ENCODE measurements at places on chromosomes 2 and 18.

- DNase-seq: no peak
Observed at GRCh38 chr18:2692508-2692907, 37.0 kb downstream of the SMCHD1 start.

DNA sequence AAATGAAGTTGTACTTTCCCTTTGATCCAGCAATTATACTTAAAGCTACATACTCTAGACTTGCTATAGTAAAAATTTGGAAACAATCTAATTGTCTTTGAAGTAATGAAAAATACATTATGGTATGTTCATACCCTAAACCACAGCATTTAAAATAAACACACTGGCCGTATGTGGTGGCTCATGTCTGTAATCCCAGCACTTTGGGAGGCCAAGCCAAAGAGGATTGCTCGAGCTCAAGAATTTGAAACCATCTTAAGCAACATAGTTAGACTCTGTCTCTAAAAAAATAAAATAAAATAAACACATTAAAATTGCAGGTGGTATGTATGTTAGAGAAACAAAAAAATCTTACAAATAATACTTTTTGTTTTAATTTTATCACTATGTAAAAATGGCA, 208.1 kb upstream of the KLHL14 start:
- DNase-seq: peak; percentile 44

GRCh38 chr2:233380995-233381637, 26.8 kb downstream of the DGKD start:
- DNase-seq: no peak

GRCh38 chr18:65936678-65937077, 185.9 kb downstream of the CDH7 start:
- DNase-seq: peak; percentile 27

- DNase-seq: no peak
Observed at GRCh38 chr18:5729983-5730699, 165.2 kb downstream of the TMEM200C start.

DNA sequence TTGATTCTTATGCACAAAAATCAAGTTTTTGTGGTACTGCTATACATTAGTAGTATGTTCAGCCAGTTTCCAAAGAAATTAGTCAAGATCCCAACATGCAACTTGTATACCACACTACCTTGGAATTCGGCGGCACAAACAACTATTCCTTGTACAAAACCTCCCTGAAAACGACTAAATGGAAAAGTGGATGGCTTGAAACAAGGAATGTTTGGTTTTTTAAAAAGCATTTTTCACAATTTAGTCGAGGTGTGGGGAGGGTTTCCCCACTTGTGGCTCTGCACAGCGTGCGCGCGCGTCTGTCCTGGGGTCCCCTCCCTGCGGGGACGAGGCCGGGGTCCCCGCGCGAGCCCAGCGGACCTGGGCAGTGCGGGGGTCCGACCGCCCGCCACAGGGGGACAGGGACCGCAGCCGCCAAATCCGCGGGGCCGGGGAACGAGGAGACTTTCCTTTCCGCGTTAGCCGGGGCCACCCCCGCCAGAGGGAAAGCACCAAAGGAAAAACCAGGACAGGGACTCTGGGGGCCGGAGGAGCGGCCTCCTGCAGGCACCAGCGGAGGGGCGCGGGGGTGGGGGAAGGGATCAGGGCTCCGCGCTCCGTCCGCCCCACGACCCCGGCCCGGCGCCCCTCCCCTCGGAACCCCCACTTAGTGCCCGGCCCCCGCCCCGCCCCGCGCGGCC, 534 bp upstream of the SOCS6 start:
- peak; percentile 69 for DNase-seq

GRCh38 chr2:15073664-15074063, 441.1 kb downstream of the LRATD1 start:
- no peak for DNase-seq

DNA sequence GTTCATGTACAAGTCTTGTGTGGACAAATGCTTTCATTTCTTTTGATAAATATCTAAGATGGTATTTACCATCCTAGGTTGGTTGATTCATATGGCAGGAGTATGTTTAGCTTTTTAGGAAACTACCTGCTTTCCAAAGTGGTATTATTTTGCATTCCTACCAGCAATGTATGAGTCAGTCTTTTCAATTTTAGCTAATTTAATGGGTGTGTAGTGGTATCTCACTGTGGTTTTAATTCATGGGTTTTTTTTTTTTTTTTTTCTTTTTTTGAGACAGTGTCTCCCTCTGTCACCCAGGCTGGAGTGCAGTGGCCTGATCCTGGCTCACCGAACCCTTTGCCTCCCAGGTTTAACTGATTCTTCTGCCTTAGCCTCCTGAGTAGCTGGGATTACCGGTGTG, 4.2 kb downstream of the ZNF512 start:
- DNase-seq: no peak

- DNase-seq: no peak
Observed at GRCh38 chr2:31054842-31055388, 83.3 kb downstream of the GALNT14 start.

DNA sequence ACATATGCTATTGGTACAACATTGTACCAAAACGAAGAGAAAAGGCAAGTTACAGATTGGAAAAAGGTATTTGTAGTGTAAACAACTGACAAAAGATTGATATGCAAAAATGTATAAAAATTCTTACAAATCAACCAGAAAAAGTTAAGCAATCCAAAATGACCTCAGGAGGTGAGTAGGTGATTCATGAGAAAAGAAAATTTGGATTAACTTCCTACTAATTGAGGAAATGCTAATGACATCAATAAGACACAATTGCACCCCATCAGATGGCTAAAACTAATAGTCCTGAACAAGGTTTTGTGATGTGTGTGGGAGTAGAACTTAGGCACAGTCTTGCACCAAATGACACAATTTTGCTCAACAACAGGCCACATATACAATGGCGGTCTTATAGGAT, 129.3 kb downstream of the COPS8 start:
- no peak for DNase-seq

Measured in lung (tissue), 17 donors.